Hematopoietic multipotent progenitor cell treated with erythropoietin and hydrocortisone succinate and interleukin-3 and kit ligand, for 6 days (in vitro differentiated cells): ENCODE measurements at places on chromosomes 4 and X.

DNA sequence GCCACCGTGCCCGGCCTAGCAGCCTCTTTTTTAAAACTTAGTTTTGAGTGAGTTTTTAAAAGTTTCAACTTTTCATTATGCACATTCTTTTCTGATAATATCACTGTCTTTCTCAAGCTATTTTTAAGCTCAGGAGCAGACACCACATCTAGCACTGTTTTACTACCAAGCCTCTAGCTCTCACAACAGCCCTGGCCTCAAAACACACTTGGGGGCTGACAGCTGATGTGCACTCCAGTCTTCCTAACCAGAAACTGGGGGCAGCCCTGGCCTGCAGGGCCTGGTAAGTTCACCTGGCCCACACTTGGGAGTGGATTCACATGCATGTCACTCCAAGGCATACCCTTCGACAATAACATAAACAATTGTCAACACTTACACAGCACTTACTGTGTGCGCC lies 34.0 kb downstream of the CENPU start:
- no peak for DNase-seq

- DNase-seq, result no peak
These were observed 40.5 kb upstream of the PRKG2 start for GRCh38 chr4:81255524-81255923.

DNA sequence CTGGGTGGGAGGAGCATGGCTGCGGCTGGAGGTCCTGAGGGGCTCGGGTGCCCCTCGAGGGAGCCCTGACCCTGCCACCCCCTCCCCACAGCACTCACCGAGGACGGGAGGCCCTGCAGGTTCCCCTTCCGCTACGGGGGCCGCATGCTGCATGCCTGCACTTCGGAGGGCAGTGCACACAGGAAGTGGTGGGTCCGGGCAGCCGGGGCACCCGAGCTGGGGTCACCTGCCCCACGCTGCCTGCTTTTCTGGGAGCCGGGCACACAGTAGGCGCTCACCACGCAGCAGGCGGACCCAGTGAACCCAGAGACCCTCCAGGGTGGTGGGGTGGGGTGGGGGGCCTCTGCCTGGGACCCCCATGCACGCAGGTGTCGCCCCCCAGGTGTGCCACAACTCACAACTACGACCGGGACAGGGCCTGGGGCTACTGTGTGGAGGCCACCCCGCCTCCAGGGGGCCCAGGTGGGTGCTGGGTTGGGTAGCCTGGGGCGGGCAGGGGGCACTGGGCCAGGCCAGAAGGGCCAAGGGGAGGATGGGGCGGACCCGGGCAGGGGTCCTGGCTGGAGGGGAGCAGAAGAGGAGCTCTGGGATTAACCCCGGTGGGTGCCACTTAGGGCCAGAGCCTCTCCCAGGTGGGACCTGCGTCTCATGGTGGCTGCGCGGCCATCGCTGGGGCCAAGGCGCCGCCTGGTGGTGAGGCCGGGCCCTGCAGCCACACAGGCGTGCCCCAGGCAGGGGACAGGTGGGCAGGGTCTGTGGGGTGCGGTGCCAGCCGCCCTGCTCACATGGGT lies 1.4 kb downstream of the HGFAC start:
- DNase-seq, result peak; percentile 70

- DNase-seq, result no peak
These were observed 82.5 kb upstream of the GC start for GRCh38 chr4:71866212-71866885.

GRCh38 chr4:173381610-173382009 lies 10.9 kb downstream of the SAP30 start:
- DNase-seq, result no peak

GRCh38 chr4:45119376-45119775 lies 393.0 kb upstream of the GNPDA2 start:
- DNase-seq, result no peak

- DNase-seq, result no peak
These were observed 1.2 kb upstream of the CHRNA9 start for GRCh38 chr4:40333921-40334352.

DNA sequence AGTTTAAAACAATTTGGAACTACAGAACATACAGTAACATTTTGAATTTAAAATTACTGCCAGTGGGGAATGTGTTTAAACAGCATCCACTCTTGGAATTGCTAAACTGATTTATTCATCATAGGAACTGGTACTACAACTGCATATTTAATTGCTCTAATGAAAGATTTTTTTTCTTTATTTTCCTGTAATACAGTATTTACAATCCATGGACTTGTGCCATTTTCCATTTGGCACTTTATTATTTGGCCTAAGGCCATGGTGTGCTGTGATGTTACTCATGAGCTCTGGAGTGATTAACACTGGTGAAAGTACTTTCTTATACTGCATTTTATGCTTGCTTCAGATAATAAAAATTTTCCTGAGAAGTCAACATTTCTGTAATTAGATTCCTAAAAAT lies 69.7 kb upstream of the NUDT6 start:
- no peak for DNase-seq

DNA sequence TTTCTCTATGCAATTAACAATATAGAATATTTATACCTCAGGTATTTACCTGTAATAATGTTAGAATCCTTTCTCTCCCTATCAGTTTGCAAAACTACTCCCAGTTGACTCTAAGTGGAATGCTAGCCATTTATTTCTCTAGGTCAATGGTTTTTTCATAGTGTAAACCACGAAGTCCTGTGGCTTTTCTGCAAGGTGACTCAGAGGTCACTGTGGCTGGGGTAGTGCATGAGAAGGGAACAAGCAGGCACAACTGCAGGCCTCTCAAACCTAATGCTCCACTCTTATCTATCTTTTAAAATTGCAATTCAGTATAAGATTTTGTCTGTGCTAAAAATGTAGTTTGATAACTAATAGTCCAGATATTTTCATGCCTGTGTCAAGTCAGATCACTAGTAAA lies 159.4 kb downstream of the ANTXR2 start:
- peak; percentile 18 for DNase-seq

DNA sequence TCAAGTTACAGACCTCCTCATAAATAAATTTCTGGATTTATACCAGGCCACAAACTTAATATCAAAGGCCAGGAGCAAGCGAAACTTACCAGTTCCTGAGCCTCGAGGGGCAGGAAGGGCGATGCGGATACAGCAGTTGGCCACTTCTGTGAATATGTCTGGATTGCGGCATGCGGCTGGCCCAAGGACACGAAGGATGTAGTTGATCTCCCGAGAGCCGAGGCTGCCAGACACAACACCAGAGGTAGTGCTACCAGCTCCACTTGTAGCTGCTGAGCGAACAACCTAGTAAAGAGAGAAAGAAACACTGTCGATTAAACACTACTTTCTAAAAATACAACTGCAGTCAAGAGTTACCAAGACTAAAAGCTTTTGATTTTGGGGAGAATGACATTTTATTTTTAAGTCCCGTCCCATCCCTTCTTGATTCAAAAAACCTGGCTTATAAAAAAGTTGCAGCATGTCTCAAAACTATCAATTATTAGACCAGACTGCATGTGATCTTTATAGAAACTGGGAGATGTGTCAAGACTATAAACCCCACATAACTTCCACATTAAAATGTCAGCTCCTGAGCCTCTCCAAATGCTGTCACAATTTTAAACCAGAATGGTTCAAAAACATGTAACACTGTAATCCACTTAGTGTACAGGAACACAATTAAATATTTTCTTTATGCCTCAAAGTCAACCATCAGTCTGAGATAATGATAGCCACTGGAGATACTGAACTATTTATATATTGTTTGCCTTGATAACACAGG lies 105.6 kb downstream of the HUWE1 start:
- no peak for DNase-seq

GRCh38 chr4:86955888-86956451 lies 21.2 kb downstream of the AFF1 start:
- no peak for DNase-seq

DNA sequence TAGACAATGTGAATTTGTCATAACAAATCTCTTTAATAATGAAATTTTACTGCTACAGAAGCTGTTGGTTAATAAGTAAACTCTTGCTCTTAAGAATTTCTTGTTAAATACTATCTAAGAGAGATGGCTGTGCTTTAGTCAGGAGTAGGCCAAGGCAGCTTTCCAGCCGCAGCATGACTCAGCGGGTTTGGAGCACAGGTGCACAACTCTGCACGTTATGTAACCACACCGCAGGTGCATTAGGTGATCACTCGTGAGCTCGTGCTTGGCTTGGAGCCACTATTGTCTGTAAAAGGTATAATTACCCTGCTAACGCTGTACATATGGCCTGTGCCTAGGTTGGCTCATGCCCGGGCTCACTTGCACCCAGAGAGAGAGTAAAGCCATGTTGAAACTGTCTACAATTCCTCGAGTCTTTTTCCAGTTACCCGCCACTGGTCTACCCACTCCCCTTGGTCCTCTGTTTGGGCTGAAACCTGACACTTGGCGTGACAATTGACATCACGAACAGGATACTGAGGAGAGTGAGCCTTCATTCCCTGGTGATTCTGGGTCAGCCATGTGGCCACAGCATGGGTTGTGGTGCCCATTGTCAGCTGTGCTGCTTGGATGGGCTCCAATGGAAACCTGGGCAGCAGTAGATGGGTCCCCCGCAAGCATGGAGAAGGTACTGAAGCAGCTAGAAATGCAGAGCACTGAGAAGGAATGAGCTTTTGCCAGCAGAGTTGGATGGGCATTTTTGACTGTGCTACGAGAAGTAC lies 18.4 kb upstream of the ANAPC4 start:
- DNase-seq, result no peak

DNA sequence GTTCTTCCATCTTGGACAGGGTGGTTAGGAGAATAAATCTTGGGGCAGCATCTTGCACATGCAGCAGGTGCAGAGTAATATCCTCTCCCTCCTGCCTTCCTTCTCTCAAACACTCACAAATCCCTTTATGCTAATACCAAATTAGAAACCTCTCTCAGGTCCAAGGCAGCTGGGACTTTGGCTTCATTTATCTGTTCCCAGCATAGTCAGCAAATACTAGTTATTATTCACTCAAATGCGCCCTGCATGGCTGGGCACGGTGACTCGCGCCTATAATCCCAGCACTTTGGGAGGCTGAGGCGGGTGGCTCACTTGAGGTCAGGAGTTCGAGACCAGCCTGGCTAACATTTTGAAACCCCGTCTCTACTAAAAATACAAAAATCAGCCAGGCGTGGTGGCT lies 156.0 kb upstream of the GALNT7 start:
- DNase-seq, result no peak

DNA sequence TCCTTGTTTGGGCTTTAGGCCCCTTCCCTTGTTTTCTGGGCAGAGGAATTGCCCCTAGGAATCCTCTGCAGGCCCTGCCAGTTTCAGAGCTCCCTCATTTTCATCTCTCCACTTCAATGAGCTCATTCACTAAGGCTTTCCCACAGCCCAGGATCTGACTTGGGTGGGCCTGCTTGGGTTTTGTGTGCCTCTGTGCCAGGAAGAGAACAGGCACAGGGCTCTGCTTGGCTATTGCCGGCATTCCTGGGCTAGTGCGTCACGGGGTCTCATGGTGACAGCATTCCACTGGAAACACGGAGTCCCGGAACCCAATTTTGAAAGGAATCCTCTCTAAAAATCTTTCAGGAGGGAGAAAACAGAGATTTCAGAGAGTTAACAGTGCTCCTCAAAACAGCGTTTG lies 150.5 kb downstream of the VCX3A start:
- DNase-seq, result no peak

DNA sequence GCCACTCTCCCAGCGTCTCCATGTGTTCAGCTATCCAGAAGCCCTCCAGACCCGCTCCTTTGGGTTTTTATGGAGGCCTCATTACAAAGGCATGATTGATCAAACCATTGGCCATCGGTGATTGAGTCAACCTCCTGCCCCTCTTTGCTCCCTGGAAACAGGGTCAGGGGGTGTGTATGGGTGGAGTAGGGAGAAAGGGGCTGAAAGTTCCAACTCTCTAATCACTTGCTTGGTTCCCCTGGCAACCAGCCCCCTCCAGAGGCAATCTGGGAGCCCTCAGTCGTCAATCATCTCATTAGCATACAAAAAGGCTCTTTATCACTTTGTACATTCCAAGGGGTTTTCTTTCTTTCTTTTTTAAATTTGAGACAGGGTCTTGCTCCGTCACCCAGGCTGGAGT lies 2.3 kb downstream of the TRIM2 start:
- no peak for DNase-seq

DNA sequence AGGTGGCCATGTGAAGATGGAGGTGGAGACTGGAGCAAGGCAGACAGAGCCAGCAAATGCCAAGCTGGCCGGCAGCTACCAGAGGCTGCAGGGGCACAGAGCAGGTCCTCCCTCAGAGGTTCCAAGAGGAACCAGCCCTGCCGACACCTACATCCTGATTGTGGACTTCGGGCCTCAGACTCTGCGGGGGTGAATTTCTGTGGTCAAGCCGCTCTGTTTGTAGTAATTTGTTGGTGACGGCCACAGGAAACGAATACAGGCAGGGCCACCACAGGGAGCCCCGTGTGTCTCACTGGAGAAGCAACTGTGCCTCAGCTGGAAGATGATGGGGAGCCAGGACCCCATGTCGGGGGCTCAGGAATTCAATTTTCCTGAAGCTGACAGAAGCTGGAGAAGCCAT lies 28.3 kb downstream of the ZFYVE28 start:
- peak; percentile 32 for DNase-seq

DNA sequence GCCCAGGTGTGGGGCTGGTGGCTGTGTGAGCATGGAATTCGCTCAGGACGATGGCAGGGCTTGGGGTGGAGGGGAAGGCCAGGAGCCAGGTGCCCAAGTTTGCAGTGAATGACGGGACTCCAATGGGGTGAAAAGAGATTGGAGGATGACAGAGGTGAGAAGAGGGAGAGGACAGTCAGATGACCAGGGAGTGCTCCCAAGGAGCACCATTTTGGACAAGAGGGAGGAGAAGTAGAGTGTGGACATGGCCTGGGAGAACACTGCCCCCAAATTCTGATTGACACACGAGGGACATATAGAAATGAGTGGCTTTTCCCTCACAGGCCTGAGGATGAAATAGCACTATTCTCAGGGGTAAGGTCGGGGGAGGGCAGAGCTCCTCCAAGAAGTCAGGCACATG lies 6.7 kb downstream of the MRFAP1 start:
- DNase-seq, result no peak

DNA sequence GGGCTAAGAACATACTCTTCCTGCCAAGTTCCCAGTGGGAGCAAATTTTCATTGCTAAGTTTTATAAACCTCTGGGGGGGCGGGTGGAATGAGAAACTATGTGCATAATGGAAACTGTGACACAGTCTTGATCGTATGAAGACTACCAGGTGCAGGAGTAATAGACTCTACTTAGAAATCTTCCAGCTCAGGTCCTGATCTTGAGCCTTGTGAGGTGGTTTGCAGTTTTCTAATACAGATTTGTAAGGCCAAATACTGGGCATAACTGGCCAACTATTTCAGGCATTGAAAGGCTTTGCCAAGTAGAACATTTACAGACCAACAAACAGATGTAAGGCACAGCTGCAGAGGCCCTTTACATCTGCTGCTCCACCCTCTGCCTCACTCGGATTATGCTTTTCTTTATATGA lies 89.7 kb upstream of the CBR4 start:
- DNase-seq, result no peak
